GM12864 (cell line): ENCODE measurements at places on chromosomes 16 and 17.

GRCh38 chr16:11183035-11183812 is 72.8 kb downstream of the SOCS1 start:
- DNase-seq = no peak

DNA sequence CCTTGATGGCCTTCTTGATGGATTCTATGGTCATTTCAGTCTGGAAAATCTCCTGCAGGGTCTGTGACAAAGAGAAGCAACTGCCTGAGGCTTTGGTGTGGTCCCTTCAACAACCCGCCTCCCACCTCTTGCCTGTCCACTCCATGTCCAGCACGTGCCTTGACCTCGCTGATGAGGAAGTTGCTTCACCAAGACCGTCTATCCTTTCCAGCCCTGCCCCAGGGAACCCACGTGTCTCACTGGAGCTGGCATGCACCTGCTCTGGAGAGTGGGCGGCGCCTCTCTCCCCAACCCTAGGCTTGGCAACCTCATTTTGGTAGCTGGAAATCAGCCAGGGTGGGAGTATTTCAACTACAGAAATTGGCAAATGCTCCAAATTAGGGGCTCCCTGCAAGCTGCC is 32.6 kb downstream of the TEKT3 start:
- no peak for DNase-seq

- no peak for DNase-seq
These were observed 132.1 kb downstream of the KCNJ12 start for GRCh38 chr17:21508211-21508610.

GRCh38 chr17:82105882-82106687 is 8.0 kb upstream of the FASN start:
- peak; percentile 53 for DNase-seq

DNA sequence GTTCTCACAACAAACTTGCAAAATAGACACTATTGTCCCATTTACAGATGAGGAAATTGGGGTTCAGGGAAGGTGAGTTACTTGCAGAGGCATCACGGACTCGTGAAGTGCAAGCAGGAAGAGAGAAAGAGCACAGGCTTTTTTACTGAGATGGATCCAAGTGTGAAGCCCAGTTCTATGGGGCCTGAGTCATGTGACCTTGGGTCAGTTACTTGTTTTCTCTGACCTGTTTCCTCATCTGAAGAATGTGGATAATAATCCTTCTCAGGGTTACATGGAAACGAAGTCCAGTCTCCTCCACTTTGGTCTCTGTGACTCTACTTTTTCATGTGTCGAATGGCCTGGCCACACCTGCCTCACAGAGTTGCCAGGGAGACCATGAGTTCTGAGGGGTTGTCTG is 134.4 kb downstream of the SPACA3 start:
- DNase-seq = no peak
